ENCODE measurements at places on chromosomes 3 and 15.
A peak's percentile ranks its signal among the peaks of the same experiment; 100 is the strongest.

- peak; percentile 53 for DNase-seq
Observed at GRCh38 chr15:62392376-62392775, 227.3 kb upstream of the C2CD4B start.

GRCh38 chr3:37806505-37807200 lies 55.0 kb upstream of the CTDSPL start:
- no peak for DNase-seq

DNA sequence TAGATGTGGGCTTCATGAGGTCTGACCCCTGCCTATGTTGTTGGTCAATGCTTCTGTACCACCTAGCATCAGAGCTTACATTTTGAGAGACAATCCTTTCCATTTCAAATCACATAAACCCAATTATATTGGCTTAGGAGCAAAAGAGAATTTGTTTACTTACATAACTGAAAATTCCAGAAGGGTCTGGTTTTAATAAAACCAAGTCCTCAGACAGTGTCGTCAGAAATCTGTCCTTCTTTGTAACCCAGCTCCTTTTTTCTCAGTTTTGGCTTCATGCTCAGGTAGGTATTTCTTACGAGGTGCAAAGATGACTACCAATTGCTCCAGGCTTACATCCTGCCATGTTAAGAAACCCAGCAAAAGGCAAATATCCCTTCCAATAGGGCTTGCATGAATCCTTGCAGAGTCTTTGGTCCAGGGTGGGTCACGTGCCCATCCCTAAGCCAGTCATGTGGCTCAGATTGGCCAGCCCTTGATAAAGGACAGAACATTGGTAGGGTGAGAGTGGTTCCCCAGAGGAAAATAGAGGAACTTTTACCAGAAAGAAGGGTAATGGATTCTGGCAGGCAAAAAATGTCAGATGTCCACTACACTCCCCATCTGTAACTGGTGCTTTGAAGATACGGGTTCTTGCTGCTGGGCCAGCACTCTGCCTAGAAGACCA lies 50.2 kb upstream of the VILL start:
- DNase-seq, result no peak

- no peak for DNase-seq
Observed at GRCh38 chr15:70208332-70208731, 110.6 kb upstream of the TLE3 start.

DNA sequence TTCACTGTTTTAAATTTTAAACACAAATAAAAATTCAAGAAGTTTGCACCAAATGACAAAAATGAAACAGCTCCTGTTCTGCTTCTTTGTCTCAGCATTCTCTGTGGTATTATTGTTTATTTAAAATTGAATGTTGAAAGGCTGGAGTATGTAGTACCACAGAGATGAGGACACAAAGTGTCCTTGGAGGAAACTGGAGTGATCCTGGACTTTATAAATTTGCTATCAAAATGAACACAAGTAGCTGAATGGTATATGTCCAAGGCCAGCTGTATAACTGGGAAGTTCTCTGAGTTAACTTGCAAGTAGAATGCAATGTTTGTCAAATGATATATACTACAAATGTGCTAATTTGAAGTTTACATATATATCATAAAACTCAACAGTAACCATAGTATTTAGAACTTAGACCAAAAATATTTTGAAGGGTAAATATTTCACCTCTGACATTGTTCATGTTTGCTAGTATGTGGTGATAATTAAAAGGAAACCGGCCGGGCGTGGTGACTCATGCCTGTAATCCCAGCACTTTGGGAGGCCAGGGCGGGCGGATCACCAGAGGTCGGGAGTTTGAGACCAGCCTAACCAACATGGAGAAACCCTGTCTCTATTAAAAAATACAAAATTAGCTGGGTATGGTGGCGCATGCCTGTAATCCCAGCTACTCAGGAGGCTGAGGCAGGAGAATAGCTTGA lies 12.3 kb downstream of the BTLA start:
- no peak for DNase-seq

DNA sequence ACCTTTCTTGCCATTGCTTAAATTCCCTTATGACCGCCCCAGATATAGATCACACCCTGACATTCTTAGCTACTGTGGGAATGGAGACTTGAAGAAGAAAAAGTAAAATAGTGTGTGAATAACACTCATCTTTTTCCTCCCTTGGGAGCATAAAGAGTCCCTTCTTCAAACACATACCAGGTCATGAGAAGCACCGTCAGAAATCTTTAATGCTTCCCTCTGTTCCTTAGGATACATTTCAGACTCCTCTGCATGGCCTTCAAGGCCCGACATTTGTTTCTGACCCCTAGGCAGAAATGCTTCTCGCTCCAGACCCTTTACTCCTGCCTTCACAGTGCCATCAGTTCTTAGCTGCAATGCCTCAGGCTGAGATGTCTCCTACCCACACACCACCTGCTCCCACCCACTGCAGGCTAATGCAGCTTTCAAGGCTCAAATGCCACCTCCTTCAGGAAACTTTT lies 143.8 kb upstream of the IL12A start:
- no peak for DNase-seq

- peak; percentile 54 for DNase-seq
Observed at GRCh38 chr3:10783360-10784351, 32.4 kb upstream of the SLC6A11 start.

GRCh38 chr15:84725001-84725491 lies 9.1 kb upstream of the SEC11A start:
- DNase-seq, result peak; percentile 48
